ENCODE measurements at places on chromosomes 2 and 18.

DNA sequence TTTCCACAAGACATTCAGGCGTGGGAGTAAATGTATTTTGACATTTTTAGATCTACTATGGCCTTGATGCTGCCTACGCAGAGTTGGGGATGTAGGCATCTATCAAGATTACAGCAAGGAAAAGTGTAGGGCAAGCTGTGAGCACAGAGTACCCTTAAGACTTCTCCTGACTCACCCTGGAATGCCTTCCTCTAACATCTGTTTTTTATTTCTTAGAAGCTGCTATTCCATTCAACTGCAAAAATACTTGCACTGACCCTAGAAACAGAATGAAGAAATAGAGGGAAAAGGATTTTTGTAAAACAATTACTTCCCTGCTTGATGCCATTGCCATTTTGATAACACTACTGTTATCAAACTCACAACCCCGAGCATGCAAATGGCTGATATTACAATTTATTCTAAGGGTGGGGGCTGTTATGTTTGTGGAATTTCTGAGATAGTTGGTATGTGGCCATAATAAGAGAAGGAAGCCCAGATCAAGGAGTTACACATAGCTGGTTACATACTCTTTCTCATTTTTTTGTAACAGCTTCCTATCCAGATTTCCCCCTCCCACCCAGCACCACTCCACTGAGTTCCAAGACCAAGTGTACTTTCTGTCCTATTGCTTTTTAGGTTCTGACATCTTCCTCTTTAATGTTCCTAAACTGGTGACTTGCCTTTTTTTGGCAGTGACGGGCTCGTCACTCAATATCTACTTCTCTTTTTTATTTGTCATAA, 6.0 kb upstream of the ROCK1 start:
- no peak for DNase-seq

DNA sequence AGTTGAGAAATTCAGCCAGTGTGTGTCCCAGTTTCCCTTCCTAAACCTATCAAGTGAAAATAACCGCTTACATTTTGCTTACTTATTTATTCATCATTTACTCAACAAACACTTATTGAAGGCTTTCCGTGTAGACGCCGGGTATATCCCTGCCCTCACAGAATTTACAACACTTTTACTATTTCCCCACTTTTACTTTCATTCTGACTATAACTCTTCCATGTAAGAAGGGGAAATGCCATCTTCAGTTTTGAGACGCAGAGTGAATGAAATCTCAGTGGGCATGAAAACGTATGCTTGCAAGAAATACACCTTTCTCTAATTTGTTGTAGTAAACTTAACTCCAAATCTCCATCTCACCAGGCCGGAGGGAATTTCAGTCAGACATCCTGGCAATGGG, 251.0 kb upstream of the CHAC2 start:
- no peak for DNase-seq

- no peak for DNase-seq
These were observed 132.2 kb upstream of the ZFP36L2 start for GRCh38 chr2:43358410-43359201.

GRCh38 chr2:225400060-225400511, 576 bp downstream of the NYAP2 start:
- DNase-seq = no peak

DNA sequence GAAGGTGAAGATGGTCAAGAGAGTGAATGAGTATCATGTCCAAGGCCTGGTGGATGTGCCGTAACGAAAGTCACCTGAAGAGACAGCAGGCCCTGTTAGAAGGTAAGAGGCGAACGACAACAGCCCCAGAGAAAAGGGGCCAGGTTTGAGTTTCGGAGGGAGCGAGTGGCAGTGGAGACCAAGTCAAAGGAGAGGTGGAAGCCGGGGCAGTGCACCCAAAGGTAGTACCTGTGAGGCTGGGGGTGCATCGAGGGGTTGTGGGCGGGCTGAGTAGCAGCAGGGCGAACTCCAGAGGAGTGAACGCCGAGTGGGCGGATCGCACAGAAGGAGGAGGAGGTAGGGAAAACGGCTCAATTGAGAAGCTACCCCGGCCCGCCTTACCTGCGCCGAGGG, 358 bp downstream of the USP37 start:
- no peak for DNase-seq

DNA sequence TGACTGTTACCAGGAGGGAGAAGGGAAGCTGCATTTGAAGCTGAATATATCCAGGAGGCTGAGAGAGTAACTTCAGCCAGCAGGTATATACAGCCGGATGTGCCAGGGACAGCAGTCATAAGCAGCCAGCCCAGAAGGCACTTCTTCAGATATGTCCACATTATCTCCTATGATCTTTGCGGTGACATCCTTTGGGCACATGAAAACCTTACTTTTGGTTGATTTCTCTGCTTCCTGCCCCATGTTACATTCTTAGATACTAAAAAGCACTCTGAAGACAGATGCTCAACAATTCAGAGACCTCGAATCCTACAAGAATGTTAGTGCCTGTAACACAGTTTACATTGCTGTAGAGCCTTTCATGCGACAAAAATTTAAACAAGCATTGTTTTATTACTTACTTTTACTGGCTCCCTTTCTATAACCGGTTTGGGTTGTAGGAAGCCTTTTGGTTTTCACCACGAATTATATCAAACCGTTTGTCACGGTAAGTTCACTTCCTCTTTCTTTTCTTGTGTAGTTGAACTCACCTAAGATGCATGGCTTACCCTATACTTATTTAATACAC, 50.3 kb upstream of the TLK1 start:
- no peak for DNase-seq

GRCh38 chr2:167196461-167197252, 308.4 kb downstream of the XIRP2 start:
- no peak for DNase-seq

- no peak for DNase-seq
These were observed 63.7 kb downstream of the COPS8 start for GRCh38 chr2:237149425-237149824.

DNA sequence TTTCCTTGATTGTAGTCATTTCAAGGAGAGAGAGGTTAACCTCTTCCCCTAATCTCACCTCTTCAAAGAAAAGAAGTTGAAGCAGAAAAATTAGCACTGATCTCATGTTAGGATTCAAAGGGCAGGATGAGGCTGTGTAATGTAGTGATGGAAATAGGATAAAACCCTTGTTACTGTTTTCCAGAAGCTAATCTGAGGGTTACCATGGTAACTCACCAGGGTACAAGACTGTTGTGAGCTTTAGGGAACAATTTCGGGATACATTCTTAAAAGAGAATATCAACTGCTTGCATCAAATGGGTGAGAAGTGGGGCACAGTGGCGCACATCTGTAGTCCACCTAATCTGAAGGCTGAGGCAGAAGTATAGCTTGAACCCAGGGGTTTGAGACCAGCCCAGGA, 64.9 kb upstream of the SLC39A10 start:
- DNase-seq = no peak

All from pulmonary artery endothelial cell (primary cell).